ENCODE measurements at places on chromosomes 2 and 18.

GRCh38 chr18:59664329-59664728 lies 32.9 kb downstream of the CCBE1 start:
- DNase-seq, result no peak

DNA sequence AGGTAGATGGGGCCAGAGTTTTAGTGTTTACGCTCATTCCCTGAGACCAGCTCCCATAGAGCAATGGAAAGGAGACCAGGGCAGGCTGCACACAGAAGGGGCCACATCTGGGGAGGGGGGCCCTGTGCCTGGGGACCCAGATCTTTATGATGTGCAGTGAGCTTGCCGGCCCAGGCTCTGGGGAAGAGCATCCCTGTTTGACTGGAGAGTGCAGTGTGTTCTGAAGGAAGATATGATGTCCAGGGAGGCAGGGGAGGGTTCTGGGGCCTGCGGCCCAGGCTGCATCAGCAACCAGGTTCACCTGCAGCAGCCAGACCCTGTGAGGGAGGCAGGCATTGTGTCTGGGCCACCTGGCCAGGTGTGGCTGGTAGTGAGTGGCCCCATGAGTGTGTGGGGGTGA lies 13.8 kb downstream of the TPO start:
- DNase-seq, result no peak

DNA sequence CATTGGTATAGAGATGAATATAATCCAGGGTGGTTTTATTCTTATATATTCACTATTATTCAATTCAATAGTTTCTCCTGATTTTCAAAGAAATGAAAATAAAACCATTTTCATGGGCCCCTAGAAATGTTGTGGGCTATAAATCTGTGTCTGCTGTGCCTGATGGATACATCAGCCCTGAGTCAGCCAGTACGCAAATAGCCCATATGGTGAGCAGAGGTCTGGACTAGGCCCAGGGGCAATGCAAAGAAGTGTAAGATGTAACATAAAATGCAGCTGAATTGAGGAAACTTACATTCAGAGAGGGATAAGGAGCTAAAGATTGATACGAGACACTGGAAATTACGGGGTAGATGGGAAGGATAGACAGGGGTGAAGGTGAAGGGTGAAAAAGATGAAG lies 122.5 kb downstream of the MAIP1 start:
- peak; percentile 86 for DNase-seq

DNA sequence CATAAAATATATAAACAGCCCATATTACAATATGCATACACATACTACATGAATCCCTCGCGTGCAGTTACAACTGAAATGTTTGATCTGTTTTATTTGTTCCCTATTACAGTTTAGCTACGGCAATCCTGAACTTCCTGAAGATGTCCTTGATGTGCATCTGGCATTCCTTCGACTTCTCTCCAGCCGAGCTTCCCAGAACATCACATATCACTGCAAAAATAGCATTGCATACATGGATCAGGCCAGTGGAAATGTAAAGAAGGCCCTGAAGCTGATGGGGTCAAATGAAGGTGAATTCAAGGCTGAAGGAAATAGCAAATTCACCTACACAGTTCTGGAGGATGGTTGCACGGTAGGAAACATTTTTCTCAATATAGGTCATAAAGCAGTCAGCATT lies 36.4 kb downstream of the COL3A1 start:
- no peak for DNase-seq

- DNase-seq, result no peak
These were observed 34.8 kb upstream of the MGAT5 start for GRCh38 chr2:134218930-134219658.

DNA sequence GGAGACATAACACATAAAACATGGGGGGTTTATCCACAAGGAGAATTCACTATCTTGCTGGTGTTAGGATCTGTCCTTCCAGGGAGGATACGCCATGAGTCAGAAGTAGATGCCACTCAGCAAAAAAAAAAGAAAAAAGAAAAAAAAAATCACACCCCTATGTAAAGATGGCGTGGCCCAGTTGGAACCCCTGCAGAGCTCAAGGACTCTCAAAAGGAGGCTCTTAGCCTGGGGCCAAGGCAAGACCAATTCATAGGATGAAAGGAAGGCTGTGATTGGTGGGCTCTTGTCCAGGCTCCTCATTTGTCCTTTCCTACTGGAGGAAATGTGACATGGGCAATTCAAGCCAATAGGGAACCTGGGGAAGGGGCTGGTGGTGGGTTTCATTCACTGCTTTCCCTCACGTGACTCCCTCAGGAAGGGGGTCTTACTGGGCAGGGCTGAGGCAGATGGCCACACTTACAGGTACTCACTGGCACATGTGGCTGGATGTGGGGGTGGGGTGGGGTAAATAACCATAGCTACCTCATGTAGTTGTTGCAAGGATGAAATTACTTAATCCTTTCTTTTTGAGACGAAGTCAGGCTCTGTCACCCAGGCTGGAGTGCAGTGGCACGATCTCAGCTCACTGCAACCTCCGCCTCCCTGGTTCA lies 38.7 kb upstream of the HAAO start:
- DNase-seq, result no peak

DNA sequence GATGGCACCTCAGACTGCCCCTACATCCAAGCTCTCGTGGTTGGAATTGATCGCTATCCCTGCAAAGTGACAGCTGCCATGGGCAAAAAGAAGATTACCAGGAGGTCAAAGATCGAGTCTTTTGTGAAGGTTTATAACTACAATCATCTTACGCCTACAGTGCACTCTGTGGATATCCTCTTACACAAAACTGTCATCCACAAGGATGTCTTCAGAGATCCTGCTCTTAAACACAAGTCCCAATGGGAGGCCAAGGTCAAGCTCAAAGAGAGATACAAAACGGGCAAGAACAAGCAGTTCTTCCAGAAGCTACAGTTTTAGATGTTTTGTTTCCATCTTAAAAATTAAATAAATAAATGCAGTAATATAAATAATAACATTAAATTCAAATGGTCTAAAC lies 45.4 kb downstream of the INO80D start:
- no peak for DNase-seq

DNA sequence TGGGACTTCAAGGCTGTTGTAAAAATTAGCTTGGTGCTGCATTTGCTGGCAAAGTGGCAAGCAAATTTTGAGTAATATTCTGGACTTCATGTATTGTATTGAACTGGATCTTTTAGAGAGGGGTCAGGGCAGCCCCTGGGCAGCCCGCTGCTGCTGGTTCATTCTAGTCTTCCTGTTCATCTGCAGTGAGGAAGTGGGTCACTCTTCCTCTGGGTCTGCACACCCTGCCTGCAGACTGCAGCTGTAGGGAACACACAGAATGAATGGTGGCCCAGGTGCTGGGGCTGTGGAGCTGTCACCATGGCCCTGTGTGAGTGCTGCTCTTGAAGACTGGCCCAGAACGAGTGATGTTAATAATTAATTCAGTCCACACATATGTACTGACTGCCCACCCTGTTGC lies 9.4 kb downstream of the SH3RF3 start:
- no peak for DNase-seq
